ENCODE measurements at places on chromosomes 7 and 10.

GRCh38 chr7:128100225-128100948 is 69.2 kb upstream of the LRRC4 start:
- DNase-seq: no peak

DNA sequence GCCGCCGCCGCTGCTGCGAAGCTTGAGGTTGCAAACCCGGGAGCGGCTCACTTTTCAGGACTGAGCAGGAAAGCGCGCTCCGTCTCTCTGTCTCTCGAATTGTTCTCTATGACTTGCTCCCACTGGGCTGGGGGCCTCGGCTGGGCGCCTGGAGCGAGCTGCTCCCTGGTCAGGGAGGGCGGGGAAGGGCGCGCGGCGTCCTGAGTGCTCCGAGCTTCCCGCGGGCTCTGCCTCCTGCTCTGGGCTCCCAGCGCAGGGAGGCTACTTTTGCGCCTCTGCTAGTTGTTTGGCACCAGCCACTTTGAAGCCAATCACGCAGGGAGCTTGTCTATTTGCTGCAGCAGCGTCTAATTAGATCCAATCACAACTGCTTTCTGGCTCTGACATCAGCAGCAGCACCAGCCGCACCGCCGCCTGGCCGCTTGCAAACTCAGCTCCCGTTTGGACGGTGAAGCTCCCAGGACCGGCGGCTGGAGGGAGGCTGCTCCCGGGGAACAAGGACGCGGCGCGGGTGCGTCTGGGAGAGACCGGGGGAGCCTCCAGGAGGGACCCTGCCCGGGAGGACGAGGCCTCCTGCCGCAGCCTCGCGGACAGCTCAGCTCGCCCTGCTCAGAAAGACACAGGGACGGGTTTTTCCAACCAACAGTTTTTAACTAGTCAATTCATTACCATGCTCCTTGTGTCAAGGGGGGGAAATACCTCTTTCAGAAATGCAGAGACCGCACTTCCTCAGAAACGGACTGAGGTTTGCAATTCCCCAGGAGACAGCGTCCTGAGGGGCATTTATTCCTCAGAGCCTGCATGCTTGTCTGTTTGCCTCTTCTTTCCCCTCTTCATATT is at the start of gene ADARB2:
Gene ADARB2 (minus strand): TSS at position 304 of the 840 bp plus-strand sequence.
- DNase-seq: no peak

GRCh38 chr10:80966326-80966986 is 428.8 kb downstream of the SH2D4B start:
- DNase-seq: no peak

DNA sequence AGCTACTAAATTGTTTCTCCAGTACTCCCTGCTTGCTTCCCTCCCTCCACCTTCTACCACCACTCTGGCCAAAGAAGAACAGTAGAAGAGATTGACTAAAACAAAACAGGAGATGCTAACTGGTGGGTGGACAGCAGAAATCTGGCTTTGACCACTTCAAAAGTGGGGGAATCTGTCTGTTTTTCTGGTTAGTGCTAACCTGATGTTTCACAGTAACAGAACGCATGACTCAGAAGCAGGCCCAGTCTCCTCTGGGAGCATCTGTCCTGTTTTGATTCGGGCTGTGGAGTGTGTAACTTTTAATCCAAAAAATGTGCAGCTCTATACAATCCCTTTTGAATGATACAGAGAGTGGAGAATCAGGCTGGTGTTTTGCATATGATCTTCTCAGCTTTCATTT is 32.7 kb upstream of the ZNF438 start:
- DNase-seq: no peak

DNA sequence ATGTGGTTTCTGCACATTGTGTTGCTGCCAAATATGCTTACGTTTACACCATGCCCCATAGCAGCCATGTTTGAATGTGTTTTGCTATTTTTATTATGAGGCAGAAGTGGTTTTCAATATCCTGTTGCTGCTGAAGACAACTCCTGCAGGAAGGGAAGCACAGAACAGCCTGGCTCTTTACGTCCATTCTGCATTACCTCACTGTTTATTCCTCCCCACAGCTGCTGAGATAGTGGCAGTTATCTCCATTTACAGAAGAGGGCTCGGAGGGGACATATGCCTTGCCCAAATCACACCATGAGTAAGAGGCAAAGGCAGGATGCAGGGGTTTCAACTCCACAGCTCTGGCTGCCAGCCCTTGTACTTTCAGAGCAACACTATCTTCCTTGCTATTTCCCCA is 35.3 kb downstream of the PLPP4 start:
- no peak for DNase-seq

- no peak for DNase-seq
These were observed 37.1 kb downstream of the COBL start for GRCh38 chr7:51279391-51280023.

DNA sequence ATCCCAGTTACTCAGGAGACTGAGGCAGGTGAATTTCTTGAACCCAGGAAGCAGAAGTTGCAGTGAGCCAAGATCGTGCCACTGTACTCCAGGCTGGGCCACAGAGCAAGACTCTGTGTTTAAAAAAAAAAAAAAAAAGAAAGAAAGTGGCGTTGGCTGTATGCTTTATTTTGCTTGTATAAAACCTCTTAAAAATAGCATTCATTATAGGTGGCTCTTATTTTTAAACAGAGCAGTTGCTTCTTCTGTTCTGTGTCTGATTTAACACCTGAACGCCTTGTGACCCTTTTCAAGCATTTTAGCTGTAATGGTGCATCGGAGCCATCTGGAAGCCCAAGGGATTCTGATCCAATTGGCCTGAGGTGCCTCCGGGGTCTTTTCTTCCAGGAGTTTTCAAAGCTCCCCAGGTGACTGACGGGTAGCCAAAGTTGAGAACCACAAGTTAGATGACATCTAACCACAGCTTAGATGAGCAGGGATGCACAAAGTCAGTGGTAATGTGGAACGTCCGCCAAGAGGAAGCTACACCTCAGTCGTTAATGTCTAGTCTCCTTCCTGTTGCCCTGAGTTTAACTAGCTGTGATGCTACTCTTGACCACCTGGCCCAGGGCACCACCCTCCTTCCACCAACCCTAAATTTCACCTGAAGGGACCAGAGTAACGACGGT is 274.6 kb upstream of the KLF6 start:
- DNase-seq: no peak
